ENCODE measurements at places on chromosomes 4 and X. TPM values are rescaled to one million over a fixed set of nuclear protein-coding genes. Genes with fewer than 3 reads are reported as not detected.

GRCh38 chr4:8581094-8581861 is 1.1 kb downstream of the GPR78 start:
- no peak for DNase-seq

- DNase-seq = peak; percentile 35
Observed at GRCh38 chr4:24137671-24138601, 248.1 kb upstream of the PPARGC1A start.

GRCh38 chr4:53779025-53779424 is 187.7 kb upstream of the LNX1 start:
- no peak for DNase-seq

GRCh38 chr4:35548921-35549320 is 695.4 kb downstream of the ARAP2 start:
- no peak for DNase-seq

- no peak for DNase-seq
Observed at GRCh38 chr4:43835869-43836268, 612.7 kb downstream of the KCTD8 start.

GRCh38 chrX:86002076-86002896 is 45.1 kb downstream of the CHM start:
- DNase-seq = no peak

NPFFR2 gene
- polyA plus RNA-seq = 0.93 TPM

ADGRG2 gene
- polyA plus RNA-seq = 26.6 TPM

MUC7 gene
- polyA plus RNA-seq = 0.08 TPM
